ENCODE measurements at places on chromosomes 3 and 15.

DNA sequence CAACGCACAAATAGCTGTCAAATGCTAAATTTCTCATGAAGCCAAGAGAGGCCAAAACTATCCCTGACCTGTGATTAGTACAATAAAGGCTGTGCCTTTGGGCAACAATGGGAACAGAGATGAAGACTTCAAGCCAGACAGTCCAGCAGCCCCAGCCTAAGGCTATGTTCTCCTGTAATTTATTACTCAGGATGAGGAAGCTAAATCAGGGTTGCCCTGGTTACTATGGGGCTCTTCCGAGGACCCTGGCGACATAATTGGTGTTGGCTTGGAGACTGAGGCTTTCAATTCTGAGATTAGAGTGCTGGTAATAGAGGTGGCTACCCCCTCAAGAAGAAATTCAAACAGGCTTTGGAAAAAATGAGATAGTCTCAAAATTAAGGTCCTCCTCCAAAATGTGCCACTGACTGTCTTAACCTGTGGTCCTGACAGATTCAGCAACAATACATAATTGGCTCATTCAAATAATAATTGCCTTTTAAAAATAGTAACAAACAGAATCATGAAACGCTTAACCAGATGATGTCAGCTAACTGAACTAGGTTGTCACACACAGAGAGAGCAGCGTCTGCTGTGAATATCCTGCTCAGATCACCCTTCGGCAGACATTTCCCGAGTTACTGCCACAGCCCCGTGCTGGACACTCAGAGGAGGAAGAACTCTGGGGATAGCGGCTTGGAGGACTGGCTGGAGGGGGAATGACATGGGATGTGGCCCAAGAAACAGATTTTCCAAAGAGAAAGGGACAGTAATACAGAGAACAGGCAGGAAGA is 43.0 kb downstream of the NSMCE3 start:
- no peak for DNase-seq

GRCh38 chr15:46278486-46279090 is 643.8 kb downstream of the SQOR start:
- no peak for DNase-seq

- no peak for DNase-seq
Measured at GRCh38 chr15:83973816-83974215, 261.8 kb upstream of the GOLGA6L4 start.

- no peak for DNase-seq
Measured at GRCh38 chr3:124281453-124282316, 289.8 kb upstream of the ROPN1 start.

- DNase-seq = no peak
Measured at GRCh38 chr15:88630141-88630721, 8.6 kb upstream of the ISG20 start.

Data from thymus (tissue), 14 donors.